Ureter (tissue), 1 donor: ENCODE measurements at places on chromosomes 7 and 10.
A peak's percentile ranks its signal among the peaks of the same experiment; 100 is the strongest.

GRCh38 chr10:32051926-32052325, 4.3 kb downstream of the KIF5B start:
- no peak for DNase-seq

DNA sequence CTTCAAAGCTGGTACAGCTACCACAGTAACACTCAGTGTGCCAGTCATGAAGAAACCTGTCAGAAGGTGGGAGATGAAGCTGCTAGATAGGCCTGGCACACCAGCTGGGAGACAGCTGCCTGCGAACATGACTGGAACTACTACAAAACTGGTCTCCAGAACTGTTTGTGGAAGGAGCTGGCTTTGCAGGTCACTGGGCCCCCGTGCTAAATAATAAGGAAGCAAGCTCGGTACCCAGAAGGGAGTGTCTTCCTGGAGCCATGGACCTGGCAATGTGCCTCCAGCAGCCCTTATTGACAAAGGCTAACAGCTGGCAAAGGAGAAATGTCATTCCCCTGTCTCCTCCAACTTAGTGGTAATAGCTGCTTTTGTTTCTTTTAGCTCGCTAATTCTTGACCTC, 1217.6 kb upstream of the LRRN3 start:
- peak; percentile 43 for DNase-seq

DNA sequence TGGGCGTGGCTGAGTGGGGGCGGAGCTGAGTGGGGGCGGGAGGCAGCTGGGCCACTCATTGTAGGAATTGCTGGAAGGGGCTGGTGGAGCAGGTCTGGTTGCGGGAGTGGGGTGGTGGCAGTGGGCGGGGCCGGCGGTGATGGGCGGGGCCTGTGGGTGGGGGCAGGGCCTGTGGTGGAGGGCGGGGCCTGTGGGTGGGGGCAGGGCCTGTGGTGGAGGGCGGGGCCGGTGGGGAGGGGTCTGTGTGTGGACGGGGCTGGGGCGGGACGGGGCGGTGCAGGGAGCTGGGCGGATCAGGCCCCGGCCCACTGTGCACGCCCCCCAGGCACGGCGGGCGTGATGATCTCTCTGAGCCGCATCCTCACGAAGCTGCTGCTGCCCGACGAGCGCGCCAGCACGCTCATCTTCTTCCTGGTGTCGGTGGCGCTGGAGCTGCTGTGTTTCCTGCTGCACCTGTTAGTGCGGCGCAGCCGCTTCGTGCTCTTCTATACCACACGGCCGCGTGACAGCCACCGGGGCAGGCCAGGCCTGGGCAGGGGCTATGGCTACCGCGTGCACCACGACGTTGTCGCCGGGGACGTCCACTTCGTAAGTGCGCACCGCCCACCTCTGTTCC, 14.0 kb downstream of the SLC29A4 start:
- DNase-seq, result no peak

GRCh38 chr7:131026297-131027000, 292.4 kb upstream of the KLF14 start:
- DNase-seq, result no peak

- no peak for DNase-seq
Observed at GRCh38 chr7:11252705-11253272, 279.1 kb downstream of the PHF14 start.

DNA sequence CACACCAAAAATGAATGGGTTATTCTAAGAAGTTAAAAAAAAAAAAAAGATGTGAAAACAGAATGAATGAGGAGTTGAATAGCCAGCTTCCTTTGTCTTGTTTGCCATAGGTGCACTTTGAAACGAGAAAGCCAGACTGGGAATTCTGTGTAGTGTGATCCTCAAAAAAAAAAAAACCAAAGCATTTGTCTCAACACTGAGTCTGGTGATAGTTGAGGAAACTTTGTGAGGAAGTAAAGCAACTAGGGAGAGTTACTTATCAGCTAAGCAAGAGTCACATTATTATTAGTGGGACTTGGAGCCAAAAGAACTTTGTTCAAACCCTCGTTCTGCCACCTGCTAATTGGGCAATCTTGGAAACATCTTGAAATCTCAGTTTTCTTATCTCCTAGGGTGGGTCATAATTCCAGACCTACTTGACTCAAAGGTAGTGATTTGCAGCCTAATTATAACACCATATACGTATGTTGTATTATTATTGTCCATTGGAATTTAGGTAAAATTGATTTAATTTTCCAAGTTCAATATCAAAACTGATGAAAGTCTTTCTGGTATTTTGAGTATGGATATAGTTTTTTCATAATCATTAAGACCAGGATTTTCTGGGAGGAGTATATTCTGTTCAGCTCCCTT, 99.8 kb upstream of the GJD4 start:
- no peak for DNase-seq

- DNase-seq, result no peak
Observed at GRCh38 chr7:52498366-52498765, 537.1 kb upstream of the POM121L12 start.

DNA sequence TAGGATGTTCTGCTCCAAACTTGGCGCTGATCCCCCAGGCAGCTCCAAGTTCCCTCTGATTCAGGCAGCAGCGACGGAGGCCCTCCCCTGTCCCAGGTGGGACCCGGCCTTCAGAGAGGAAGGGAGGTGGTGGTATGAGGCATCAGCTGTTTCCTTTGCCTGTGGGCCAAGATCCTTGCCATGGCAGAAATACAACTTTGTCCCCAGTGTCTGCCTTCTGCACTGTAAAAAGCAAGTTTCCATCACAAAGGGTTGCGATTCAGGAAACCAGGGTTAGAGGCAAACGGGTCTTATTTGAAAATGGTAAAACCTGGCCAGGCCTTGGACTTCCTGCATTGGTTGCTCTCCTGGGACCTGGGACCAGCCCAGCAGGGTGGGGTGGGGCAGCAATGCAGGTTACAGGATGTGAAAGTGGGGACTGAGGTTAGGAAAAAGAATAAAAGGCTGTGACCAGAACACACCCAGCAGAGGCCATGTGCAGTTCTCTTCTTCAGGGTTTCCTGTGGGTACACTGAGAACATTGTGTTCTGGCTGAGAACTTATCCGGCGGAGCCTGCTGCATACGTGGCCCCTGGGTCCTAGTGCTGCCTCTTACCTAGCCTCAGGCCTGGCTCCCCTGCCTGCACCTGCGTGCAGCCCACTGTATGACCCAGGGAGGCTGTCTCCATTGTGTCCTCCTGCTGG, 25.1 kb upstream of the DDIT4 start:
- DNase-seq, result peak; percentile 89

- no peak for DNase-seq
Observed at GRCh38 chr10:1603181-1603580, 134.1 kb downstream of the ADARB2 start.

DNA sequence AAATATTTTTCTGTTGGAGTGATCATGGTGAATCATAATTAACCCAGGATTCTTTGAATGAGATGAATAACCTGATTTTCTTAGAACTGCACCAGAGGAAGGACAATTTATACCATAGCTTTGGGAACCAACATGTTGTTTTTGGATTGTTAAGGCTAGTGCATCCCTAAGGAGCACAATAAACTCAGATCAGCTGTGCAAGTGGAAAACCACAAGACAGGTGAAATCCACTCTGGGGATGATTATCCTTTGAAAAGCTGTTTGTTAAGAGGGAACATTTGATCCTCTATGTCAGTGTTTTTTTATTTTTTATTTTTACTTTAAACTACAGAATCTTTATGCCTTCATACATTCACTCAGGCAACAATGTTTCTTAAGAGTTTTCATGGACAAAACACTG, 232.1 kb upstream of the PCLO start:
- no peak for DNase-seq

DNA sequence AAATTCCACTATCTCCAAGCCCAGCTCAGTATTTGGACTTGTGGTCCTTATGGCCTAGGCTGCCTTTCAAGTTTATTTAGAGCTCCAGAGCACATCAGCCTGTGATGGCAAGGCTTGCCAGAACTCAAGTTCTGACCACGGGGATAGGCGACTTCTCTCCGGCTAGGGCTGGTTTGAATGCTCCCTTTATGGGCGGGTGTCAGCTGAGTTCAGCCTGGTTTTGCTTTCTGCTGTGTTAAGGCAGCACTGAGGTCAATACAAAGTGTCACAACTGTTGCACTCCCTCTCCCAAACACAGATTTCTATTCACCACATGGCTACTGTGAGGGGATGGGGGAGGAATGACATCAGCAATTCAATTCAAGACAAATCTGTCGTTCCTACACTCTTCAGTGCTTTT, 318.1 kb upstream of the MYO3A start:
- no peak for DNase-seq

GRCh38 chr10:61662794-61663259, at the start of gene CABCOCO1:
TSS of gene CABCOCO1 (plus strand) at chr10:61662929. CDS start at chr10:61662973, 44 bp downstream.
- peak; percentile 62 for DNase-seq

DNA sequence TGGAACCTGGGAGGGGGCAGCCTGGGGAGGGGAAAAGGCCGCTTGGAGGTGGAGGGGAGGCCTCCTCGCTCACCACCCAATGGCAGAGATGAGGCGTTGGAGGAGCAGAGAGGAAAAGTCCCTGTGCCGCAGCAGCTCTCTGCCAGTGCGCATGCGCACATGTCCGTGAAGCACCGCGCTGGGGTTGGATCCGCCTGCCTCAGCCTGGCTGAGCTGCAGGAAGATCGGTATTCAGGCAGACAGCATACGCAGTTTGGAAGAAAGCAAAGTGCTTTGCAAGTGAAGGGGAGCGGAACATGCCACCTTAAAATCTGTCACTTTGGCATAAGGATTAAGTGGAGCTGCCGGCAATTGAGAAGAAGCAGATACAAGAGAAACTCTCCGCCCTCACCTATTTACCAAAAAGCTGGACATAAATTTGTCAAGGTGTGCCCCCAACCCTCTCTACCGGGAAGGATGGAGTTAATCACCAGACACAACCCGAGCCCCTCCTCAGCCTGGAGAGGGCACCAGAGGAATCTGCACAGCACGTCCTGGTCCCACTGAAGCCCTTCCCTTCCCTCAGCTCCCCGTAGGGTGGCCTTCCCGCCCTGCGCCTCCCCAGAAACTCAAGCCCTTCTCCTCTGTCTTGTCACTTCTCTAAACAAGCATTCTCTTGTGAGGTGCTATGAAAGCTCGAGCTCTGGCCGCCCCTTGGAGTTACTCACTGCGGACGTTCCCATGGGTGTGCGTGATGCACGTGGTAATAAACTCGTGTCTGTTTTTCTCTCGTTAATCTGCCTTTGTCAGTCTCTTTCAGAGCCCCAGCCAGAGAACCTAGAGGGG, 32.2 kb upstream of the TMEM72 start:
- peak; percentile 92 for DNase-seq

DNA sequence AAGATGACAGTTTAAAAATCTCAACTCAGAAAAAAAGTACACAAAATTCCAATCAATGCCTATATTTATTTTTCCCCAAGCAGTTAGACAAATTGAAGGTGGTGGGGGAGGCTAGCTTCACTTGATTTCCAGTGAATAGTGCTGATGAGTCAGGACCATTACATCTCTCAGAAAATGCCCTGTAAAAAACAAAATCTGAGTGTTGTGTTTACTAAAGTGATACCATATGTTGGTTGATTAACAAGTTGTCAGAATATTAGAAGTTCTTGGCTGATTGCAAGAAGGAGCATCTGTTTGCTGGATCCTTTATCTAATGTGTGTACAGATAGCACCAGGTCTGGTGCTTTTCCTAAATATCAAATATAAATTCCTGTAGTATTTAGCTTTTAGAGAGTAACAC, 31.3 kb upstream of the KIAA1217 start:
- DNase-seq, result no peak

DNA sequence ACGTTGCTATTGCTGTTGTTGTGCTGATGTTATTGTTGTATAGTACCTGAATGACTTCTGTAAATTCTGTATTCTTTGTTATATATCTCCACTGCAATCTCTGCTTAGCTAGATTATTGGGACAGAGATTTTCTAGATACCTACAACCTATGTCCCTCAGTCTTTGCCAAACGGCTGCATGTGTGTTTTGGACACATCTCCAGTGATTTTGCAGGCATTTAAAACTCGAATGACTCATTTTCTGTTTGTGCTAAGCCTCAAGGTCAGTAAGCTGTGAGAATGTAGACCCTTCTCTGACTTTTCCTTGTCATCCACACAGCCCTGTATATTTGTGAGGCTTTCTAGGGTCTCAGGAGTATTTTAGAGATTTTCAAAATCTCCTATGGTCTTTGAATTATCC, 410.7 kb downstream of the POM121L12 start:
- no peak for DNase-seq

GRCh38 chr7:150417239-150417638, 33.2 kb upstream of the GIMAP8 start:
- DNase-seq, result peak; percentile 22

- no peak for DNase-seq
Observed at GRCh38 chr7:155576900-155577508, 30.6 kb upstream of the CNPY1 start.

DNA sequence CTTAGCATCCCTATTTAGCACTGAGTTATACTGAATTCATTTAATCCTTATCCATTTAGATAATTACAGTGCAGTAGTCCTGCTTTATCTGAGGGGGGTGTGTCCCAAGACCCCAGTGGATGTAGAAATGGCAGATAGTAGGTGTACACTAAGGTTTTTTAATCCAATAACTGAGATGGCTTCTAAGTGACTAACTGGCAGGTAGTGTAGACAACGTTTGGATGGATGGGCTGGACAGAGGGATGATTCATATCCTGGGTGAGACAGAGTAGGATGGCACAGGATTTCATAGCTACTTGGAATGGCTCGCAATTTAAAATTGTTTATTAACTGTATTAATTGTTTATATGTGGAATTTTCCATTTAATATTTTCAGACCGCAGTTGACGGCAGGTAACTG, 295.6 kb downstream of the CCDC3 start:
- DNase-seq, result no peak

GRCh38 chr10:133400624-133401424, 6.9 kb downstream of the MTG1 start:
- DNase-seq, result no peak

DNA sequence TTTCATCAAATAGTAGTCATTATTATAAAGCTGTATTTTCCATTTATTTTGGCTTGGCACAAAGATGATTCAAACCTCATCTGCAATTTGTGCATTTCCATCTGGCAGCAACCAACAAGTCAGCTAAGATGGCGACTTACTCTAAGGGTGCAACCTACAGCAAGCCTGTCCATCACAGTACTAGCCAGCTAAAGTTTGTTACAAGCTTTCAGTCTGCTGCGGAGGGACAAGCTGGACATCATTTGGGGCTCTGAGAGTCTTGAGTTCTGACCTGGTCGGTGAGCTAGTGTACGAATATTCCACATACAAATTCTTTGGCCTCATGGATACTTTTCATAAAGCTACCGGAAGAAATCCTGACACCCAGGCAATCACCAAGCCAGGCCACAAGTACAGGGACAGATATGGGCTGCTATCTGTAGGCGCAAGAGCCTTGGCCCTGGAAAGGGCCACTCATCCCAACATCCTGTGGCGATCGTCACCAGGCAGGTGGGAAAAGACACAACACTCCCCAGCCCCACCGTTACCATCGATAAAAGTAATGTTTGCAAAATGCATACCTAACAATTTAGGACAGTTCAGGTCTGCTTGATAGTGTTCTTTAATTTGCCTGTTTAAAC, 307.6 kb downstream of the SKIDA1 start:
- DNase-seq, result no peak

DNA sequence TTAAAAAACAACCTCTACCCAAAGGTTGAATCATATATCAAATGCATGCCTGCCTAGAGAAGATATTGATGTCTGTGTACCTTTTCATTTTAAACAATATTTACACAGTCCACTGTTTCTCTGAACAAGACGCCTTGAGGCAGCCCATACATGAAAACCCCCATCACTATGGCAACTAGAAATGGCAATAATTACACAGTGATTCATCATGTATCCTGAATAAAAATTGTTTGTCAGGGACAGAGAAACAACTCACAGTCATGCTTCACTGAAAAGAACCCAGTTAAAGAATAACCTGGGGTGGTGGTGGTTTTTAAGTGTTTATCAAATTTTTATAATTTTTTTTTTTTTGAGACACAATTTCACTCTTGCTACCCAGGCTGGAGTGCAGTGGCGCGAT, 19.7 kb downstream of the DNAJC12 start:
- no peak for DNase-seq

GRCh38 chr10:61356354-61356753, 96.8 kb downstream of the TMEM26 start:
- no peak for DNase-seq
